Eye (tissue), 1 donor: ENCODE measurements at places on chromosomes 5 and 9.

DNA sequence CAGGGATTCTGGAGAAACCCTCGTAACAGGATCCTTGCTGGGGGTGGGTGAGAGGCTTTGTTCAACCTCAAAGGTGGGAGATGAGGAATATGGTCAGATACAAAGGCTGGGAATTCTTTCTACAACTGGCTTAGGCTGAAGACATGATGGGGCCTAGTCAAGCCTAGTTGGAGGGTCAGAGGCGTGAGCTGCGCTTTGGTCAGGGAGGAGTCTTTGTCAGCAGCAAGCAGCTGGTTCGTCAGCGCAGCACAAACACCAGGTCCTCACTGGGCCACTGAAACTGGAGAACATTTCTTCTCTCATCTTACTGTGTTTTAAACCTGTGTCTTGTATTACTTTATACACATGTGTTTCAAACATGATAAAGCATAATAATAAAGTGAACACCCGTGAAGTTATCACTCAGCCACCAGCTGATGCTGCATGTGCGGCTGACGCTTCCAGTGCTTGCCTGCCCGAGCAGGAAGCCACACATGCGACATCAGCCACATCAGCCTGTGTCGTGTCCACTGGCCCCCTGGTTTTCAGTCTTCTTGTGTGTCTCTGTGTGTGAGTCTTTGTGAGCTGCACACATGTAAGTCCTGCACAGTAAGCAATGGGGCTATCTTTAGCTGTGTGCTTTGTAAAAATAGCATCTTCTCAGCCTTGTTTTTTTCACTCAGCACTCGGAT lies 81.5 kb downstream of the WNK2 start:
- no peak for DNase-seq

DNA sequence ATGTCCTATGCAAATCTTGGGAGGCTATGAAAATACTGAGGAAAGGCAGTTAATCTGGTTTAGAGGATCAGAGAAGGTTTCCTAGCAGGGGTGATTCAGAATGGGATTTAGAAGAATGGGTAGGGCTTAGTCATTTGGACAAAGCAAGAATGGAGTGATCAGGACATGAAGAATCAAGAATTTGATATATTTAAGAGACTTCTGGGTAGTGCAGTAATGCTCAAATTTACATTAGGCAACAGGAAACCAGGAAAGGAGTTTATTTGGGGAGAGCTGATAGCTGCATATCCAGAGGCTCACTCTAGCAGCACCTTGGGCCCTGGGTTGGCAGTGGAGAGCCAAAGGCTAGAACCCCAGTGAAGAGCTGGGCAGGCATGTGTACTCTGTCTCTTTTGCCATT lies 78.9 kb upstream of the PAPPA start:
- DNase-seq: no peak

DNA sequence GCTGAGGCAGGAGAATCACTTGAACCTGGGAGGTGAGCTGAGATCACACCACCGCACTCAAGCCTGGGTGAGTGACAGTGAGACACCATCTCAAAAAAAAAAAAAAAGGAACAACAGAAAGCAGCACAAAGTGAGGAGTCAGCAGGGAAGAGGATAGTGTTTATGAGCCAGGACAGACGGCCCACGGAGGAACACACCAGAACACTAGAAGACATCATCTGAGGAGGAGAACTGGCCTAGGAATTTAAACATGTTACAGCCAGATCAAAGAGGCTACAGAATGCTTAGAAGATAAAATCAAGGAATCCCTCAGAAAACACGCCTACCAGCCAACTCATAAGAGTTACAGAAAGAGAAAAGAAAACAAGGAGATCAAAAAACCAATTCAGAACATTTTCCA lies 12.2 kb downstream of the UBAC1 start:
- DNase-seq: no peak

- peak; percentile 65 for DNase-seq
Observed at GRCh38 chr5:113043491-113043931, 66.9 kb downstream of the DCP2 start.

- DNase-seq: no peak
Observed at GRCh38 chr5:150186897-150187296, 3.0 kb upstream of the SLC6A7 start.

GRCh38 chr5:28766565-28767158 lies 1728.3 kb upstream of the CDH9 start:
- DNase-seq: peak; percentile 83

GRCh38 chr5:72387985-72388384 lies 67.8 kb downstream of the PTCD2 start:
- peak; percentile 37 for DNase-seq
